ENCODE measurements at places on chromosomes 1 and 21. TPM values are rescaled to one million over a fixed set of nuclear protein-coding genes. Genes with fewer than 3 reads are reported as not detected.

- DNase-seq, result no peak
- peak overlapping the region; percentile 57 for H3K27ac ChIP-seq
- H3K4me3 ChIP-seq, result no peak overlapping the region
- H3K4me1 ChIP-seq, result peaks cover 18% of the 10 kb centered on the region
- no peaks in the 10 kb centered on the region for H3K27me3 ChIP-seq
Observed at GRCh38 chr1:116325922-116326321, 47.1 kb upstream of the ATP1A1 start.

CLCA1 gene
- polyA plus RNA-seq, result 0.13 TPM

CLCC1 gene
- 7.3 TPM for polyA plus RNA-seq

SPRR4 gene
- not detected for polyA plus RNA-seq

DNA sequence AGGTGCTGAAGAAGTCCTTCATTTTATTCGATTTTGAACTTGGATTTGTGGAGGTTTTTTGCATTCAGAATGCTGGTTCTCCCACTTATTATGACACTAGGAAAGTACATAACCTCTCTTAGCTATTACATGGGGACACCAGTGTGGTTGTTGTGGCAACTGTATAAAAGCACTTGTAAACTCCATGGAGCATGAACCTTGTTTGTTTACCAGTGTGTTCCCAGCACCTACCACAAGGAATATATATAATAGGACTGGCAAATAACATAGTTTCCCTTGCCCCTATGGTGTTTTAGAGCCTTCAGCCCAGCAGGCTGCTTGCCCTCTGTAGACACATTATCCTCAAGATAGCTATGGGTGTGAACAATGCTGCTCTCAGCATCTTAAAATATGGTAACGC, 43.1 kb downstream of the RASSF5 start:
- H3K27ac ChIP-seq, result no peak overlapping the region
- DNase-seq, result no peak
- no peak overlapping the region for H3K4me3 ChIP-seq
- H3K36me3 ChIP-seq, result no peaks in the 10 kb centered on the region
- no peaks in the 10 kb centered on the region for H3K27me3 ChIP-seq
- peaks cover 7% of the 10 kb centered on the region for H3K4me1 ChIP-seq

DNA sequence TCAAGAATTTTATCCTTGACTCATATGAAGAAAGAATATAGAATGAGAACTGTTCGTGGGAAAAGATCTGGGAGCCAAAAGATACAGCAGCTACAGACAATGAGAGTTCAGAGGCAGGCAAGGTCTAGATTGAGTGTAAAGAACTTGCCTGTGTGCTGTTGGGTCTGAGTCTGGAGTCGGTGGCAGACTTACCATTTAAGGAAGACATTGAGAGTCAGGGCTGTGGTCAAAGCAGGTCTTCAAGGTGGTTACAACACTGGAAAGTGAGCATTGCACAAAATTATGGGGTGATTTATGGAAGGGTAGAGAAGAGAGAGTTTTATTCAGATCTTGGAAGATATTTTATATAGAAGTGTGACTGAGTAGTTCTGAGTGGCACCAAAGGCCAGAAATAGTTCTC, 80.6 kb downstream of the TBX19 start:
- H3K4me3 ChIP-seq, result no peak overlapping the region
- no peaks in the 10 kb centered on the region for H3K27me3 ChIP-seq
- H3K4me1 ChIP-seq, result no peaks in the 10 kb centered on the region
- DNase-seq, result no peak
- H3K36me3 ChIP-seq, result no peaks in the 10 kb centered on the region

- H3K4me3 ChIP-seq, result no peak overlapping the region
- H3K36me3 ChIP-seq, result no peaks in the 10 kb centered on the region
- H3K4me1 ChIP-seq, result no peaks in the 10 kb centered on the region
- DNase-seq, result no peak
- H3K27me3 ChIP-seq, result no peaks in the 10 kb centered on the region
Observed at GRCh38 chr1:29984166-29984861, 739.1 kb downstream of the MATN1 start.

CLCA2 gene
- 0.06 TPM for polyA plus RNA-seq

DNA sequence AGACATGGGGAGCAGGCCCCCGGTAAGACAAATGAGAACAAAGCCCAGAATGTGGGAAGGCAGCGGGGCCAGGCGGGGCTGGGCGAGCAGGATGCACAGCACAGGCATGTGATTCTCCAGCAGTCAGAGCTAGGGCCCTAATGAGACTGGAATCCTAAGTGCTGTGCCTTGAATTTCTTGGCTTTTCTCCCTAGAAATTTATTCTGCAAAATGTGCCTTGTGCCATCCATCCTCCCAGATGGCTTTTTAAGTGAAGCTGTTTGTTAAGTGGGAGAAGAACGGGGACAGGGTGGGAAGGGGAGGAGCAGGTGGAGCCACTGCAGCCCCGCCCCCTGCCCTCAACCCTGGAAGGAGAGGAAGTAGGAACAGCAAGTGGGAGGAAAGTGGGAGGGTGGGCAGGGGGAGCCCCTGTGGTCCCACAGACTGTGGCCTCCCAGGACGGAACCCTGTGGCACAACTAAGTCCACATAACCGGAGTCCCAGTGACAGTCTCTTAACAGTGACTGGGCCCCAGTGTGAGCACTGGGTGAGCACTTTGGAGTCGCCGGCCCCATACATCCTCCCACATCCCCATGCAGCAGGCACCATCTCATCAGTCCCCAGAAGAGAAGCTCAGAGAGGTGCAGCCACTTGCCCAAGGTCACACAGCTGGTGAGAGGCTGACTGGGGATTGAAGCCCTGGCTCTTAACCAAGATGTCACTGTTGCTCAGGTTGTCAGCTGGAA, 216.9 kb downstream of the MATN1 start:
- DNase-seq, result no peak
- H3K36me3 ChIP-seq, result no peaks in the 10 kb centered on the region
- H3K4me1 ChIP-seq, result no peaks in the 10 kb centered on the region
- H3K27me3 ChIP-seq, result no peaks in the 10 kb centered on the region
- H3K27ac ChIP-seq, result no peak overlapping the region
- no peak overlapping the region for H3K4me3 ChIP-seq

DNA sequence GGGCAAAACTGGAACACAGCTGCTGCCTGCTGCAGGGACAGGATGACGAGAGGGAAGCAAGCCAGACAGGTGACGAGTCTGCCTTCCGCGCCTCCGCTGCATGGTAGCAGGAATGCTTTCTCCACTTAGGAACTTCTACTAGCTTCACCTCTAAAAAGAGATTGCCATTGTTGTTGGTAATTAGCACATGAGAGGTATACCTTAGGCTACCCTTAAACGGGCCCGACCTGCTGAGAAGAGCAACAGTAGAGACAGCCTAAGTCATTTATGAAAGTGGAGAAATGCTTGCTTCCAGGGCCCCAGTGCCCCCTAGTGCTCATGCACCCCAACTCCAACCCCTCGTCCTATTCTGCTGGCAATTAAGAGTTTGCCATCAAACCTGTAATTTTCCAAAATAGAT, 96.9 kb upstream of the AKT3 start:
- H3K36me3 ChIP-seq, result no peaks in the 10 kb centered on the region
- no peaks in the 10 kb centered on the region for H3K27me3 ChIP-seq
- DNase-seq, result no peak
- H3K4me1 ChIP-seq, result no peaks in the 10 kb centered on the region

GUCA2B gene
- polyA plus RNA-seq, result not detected

DNA sequence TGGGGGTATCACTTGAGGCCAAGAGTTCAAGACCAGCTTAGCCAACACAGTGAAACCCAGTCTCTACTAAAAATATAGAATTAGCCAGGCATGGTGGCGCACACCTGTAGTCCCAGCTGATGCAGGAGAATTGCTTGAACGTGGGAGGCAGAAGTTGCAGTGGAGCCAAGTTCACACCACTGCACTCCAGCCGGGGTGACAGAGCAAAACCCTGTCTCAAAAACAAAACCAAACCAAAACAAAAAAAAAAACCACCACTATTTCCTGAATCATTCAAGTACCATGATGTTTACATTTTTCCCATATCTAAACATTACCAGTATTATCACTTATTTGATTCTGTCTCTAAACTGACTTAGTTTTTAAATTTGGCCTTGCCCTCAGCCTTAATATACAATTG, 29.5 kb downstream of the TUT4 start:
- H3K36me3 ChIP-seq, result peaks cover 41% of the 10 kb centered on the region
- H3K27me3 ChIP-seq, result no peaks in the 10 kb centered on the region
- H3K4me1 ChIP-seq, result no peaks in the 10 kb centered on the region
- H3K4me3 ChIP-seq, result no peak overlapping the region

TMCO2 gene
- 0.38 TPM for polyA plus RNA-seq

RBBP5 gene
- 4.6 TPM for polyA plus RNA-seq

GRCh38 chr1:233105225-233105624, 154.8 kb downstream of the NTPCR start:
- H3K27me3 ChIP-seq, result no peaks in the 10 kb centered on the region
- H3K36me3 ChIP-seq, result no peaks in the 10 kb centered on the region
- H3K4me1 ChIP-seq, result no peaks in the 10 kb centered on the region
- no peak overlapping the region for H3K27ac ChIP-seq
- H3K4me3 ChIP-seq, result no peak overlapping the region

SMIM11 gene
- 7.5 TPM for polyA plus RNA-seq

OPRD1 gene
- polyA plus RNA-seq, result not detected

GRCh38 chr1:70465911-70466310, 54.8 kb downstream of the CTH start:
- no peak for DNase-seq
- H3K27me3 ChIP-seq, result no peaks in the 10 kb centered on the region
- H3K4me3 ChIP-seq, result no peak overlapping the region
- no peak overlapping the region for H3K27ac ChIP-seq

- no peak overlapping the region for H3K27ac ChIP-seq
- H3K4me3 ChIP-seq, result no peak overlapping the region
- H3K36me3 ChIP-seq, result no peaks in the 10 kb centered on the region
Observed at GRCh38 chr1:203513585-203514031, 19.7 kb downstream of the OPTC start.

SPATA1 gene
- polyA plus RNA-seq, result 0.83 TPM

DNA sequence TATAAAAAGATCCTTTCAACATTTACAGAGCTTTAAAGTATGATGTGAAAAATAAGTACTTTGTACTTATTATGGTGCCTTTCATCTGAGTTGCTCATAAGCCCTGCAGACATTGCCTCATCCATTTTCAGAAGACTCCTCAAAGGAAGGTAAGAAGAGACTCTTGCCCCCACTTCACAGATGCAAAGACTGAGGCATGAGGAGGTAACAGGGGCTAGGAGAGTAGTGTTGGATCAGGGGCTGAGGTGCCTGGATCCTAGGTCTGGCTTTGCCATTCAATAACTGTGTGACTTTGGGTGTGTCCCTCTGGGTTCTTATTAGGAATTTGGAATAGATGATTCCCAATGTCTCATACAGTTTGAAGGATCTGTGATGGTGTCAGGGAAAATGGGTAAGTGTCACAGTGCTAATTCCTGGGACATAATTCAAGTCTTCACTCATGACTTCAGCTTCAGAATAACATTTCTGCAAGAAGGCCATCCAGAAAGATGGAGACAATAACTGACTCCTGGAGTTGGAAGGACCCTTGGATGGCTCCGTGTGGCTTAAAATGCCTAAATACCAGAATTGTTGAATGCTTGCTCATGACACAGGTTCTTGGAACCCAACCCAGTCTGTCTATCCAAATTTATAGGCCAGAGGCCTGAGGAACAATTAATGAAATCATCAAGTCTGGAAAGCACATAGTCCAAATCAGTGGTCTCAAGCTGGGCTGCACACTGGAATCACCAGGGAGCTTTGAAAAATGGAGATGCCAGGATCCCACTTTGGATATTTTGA, 93.1 kb upstream of the RUNX1 start:
- H3K27ac ChIP-seq, result no peak overlapping the region
- H3K36me3 ChIP-seq, result no peaks in the 10 kb centered on the region
- no peaks in the 10 kb centered on the region for H3K4me1 ChIP-seq
- H3K4me3 ChIP-seq, result no peak overlapping the region
- no peaks in the 10 kb centered on the region for H3K27me3 ChIP-seq
- DNase-seq, result no peak

LRRC38 gene
- polyA plus RNA-seq, result not detected

DNA sequence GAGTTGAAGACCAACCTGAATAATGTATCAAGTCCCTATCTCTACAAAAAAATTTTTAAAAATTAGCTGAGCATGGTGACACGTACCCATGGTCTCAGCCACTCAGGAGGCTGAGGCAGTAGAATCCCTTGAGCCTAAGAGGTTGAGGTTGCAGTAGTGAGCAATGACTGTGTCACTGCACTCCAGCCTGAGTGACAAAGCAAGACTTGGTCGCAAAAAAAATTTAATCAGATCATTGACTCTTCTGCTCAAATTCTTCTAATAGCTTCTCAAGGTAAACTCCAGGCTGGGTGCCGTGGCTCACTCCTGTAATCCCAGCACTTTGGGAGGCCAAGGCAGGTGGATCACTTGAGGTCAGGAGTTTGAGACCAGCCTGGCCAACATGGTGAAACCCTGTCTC, 85.9 kb upstream of the PUM1 start:
- H3K27ac ChIP-seq, result no peak overlapping the region
- no peaks in the 10 kb centered on the region for H3K27me3 ChIP-seq

DNA sequence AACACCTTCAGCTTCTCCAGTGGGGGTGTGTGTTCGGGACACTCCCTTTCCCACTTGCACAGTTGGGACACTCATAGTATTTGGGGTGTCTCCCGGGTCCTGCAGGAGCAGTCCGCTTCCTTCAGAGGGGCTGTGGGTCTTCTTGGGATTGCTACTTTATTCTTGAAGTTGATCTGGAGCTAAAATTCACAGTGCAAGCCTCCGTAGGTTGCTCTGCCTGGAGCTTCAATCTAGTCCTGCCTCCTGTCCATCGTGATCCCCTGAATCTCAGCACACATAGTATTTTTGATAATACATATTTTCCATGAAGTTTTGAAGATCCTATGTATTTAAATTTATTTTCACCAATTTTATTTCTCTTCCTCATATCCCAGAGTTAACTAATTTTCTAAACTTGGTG, 902.1 kb downstream of the LTN1 start:
- H3K4me1 ChIP-seq, result no peaks in the 10 kb centered on the region
- H3K4me3 ChIP-seq, result no peak overlapping the region
- H3K27ac ChIP-seq, result no peak overlapping the region
- no peaks in the 10 kb centered on the region for H3K27me3 ChIP-seq
- no peaks in the 10 kb centered on the region for H3K36me3 ChIP-seq
- no peak for DNase-seq

GRCh38 chr21:38834725-38835124, 29.0 kb downstream of the ETS2 start:
- no peak for DNase-seq
- no peaks in the 10 kb centered on the region for H3K27me3 ChIP-seq
- peaks cover 21% of the 10 kb centered on the region for H3K4me1 ChIP-seq
- H3K36me3 ChIP-seq, result no peaks in the 10 kb centered on the region
- no peak overlapping the region for H3K27ac ChIP-seq

DNA sequence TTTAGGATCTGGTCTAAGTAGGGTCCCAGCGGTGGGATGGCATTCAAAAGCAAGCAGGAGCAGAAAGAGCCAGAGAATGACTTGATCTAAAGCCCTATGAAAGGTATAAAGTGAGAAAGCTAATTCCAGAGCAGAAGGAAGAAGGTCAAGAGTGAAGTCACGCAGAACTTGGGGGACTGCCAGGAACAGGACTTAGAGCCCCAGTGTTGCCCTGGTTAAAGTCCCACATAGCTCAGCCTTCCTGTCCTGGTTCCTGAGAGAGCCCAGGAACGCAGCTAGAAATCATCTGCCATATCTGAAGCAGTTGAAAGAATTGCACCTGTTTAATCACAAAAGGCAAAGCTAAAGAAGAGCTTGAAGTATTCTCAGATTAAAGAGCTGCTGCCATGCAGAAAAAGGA, 160.6 kb upstream of the ATP1B1 start:
- H3K4me3 ChIP-seq, result no peak overlapping the region
- H3K36me3 ChIP-seq, result no peaks in the 10 kb centered on the region
- no peak for DNase-seq

Measured in spleen (tissue), 13 donors.